ENCODE measurements at places on chromosomes 12 and 14.

GRCh38 chr14:55816225-55816624 is 236.2 kb downstream of the KTN1 start:
- no peak for DNase-seq

GRCh38 chr12:99745121-99745520 is 97.6 kb downstream of the GARIN6 start:
- DNase-seq: no peak

DNA sequence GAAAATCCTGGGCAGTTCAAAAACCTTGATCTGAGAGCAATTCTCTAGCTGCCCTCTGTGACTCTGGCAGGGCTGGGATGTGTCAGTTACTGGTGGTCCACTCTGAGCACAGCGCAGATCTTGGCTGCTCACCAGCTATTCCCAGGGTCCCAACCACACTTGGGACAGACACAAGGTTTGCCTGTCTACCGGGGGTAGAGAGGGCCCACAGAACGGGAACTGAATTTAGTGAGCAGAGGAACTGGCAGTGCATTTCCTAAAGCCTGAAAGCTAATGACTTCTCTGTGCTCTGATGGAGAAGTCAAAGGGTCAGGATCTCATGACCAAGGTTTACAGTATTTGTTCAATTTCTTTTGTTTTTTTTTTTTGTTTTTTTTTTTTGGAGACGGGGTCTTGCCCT is 2.6 kb downstream of the PDE6H start:
- no peak for DNase-seq

- DNase-seq: no peak
Measured at GRCh38 chr12:120402217-120402616, 33.3 kb upstream of the MSI1 start.

DNA sequence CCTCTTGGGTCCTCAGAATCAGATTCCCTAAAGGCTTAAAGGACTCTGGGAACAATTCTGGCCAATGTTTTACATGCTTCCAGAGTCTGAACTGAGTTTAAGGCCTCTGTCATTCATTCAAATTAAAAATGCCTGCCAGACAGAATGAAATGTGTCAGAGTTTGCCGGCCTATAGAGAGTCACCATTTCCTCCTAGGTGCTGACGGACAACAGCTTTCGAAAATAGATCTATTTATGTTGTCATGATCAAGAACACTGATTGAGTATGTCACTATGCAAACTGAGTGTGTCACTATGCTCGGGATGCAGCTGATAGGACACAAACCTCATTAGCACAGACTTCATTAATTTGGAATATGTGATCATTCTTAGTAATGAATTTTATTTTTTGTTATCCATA is 151.4 kb upstream of the TMCC3 start:
- no peak for DNase-seq

DNA sequence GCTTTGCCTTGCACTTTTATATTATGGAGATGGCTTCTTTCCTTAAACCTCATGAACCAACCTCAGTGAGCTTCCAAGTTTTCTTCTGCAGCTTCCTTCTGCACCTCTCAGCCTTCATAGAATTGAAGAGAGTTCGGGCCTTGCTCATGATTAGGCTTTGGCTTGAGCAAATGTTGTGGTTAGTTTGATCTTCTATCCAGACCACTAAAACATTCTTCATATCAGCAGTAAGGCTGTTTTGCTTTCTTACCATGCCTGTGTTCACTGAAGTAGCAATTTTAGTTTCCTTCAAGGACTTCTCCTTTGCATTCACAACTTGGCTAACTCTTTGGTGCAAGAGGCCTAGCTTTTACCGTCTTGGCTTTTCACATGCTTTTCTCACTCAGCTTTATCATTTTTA is 125.4 kb downstream of the SNAPC1 start:
- DNase-seq: no peak

Measured in T1000 (cell line).